ENCODE measurements at places on chromosomes 3 and 15.

DNA sequence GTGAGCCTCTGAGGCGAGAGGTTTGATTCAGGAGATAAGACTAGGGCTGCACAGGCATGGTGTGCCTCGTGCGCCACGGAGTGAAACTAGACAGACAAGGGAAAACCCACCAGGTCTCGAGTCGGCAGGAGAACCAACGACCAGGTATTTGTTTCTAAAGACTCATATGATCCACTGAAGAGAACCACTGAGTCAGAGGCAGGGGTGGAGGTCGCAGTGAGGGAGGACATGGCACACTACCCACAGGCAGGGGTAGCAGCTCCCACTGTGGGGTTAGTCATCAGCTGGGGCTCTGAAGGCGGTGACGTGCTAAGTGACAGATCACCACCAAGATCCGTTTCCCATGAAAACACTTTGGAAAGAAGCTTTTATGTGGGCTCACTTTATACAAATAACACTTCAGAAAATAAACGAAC lies 45.7 kb downstream of the CHSY1 start:
- no peak for DNase-seq

DNA sequence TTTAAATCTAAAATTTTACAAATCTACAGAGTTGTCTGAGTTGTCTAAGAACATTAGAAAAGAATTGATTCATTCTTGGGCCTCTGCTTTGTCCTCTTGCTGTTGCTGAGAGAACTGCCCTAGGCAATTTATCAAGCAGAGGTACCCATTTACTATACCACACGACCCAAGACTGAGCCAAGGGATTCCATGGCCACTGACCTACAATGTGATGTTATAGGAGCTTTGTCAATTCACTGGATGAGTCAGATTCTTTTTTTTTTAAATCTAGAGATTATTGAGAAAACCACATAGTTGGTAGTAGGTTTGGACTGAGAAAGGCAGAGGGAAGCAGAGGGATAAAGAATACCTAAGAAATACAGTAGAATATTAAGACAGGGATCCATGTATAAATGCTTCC lies 55.3 kb downstream of the TRAT1 start:
- DNase-seq, result no peak

GRCh38 chr15:101724675-101725005 lies 367 bp upstream of the TARS3 start:
- no peak for DNase-seq

DNA sequence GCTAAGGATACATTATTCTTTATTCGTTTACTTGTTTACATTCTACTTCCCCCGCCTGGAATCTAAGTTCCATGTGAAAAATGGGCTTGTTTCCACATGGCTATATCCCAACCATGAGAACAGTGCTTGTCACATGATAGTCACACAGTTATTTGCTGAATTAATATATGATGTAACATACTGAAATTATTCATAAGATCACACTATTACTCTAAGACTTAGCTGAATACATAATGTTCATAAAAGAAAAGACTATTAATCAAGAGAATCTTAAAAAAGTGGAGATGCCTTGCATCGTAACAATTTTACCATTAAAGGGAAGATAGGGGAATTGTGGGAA lies 6.5 kb downstream of the PBRM1 start:
- no peak for DNase-seq

DNA sequence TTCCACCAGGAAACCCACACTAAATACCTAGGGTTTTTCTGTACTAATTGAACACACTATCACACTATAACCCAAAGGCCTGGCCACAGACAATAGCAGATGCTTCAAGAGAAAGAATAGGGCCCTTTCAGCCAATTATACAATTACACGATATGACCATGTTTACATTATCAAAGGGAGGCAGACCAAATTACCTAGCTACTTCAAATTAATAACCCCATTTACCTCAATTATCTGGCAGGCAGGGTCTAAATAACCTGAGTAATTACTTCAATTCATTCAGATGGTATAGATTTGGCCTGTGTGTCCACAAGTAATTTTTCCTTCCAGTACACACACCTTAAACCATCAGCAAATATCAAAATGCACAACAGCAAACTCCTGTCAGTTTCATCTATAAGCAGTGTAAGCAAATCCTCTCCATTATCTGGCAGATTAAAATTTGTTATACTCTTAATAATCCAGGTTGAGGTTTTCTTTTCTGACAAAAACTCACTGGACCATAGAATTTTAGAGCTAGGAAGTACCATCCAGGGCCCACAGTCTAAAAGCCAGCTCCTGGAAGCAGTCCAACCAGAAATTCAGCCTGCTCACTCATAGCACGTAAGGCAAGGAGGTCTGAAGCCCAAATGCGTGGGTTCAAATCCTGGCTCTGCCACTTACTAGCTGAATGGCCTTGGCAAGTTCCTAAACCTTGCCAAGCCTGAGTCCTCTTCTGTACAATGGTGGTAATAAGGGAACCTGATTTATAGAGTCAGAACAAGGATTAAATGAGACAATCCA lies 51.8 kb downstream of the RFTN1 start:
- DNase-seq, result no peak
